Gastroesophageal sphincter (tissue), 4 donors: ENCODE measurements at places on chromosomes 3 and 15. TPM values are rescaled to one million over a fixed set of nuclear protein-coding genes. Genes with fewer than 3 reads are reported as not detected.
A peak's percentile ranks its signal among the peaks of the same experiment; 100 is the strongest.

Gene MAP4
- total RNA-seq: 351 TPM

DNA sequence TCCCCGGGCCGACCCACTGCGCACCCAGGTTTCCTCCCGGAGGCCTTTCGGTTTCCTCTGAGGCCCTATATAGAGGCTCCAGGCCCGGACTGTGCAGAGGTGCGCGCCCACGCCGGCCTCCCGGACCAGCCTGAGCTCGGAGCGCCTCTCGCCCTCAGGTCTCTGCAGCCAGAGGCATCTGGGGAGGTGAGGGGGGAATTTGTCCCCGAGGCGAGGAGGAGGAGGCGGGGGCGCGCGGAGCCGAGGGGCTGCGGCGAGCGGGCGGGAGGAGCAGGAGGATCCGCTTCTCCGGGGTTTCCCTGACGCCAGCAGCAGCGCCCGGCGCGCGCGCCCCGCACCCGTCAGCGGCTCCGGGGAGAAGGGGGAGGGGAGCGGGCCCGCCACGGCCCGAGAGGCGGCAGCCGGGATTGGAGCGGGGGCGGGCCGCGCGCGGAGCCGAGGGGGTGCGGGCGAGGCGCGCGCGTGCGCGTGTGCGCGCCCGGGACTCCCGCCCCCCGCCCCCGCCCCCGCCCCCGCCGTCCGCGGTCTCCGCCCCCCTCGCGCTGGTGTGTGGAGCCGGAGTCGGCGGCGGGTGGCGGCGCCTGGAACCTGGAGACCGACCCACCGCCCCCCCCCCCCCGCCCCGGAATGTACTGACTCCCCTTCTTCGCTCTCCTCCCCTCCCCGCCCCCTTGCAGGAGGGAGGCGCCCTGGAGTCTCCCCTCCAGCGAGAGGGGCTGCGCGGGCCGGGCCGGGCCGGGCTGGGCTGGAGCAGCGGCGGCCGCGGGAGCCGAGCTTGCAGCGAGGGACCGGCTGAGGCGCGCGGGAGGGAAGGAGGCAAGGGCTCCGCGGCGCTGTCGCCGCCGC, at the start of gene NEO1:
Gene NEO1, plus strand, starts transcription at position 657 of the 846 bp plus-strand sequence. CDS start 213 bp downstream, outside the sequence.
- ATAC-seq: peak; percentile 96

Gene VGLL3
- total RNA-seq: 12.5 TPM

Gene RAB6B
- total RNA-seq: 11.6 TPM

GRCh38 chr3:28699283-28699682, 350.7 kb upstream of the AZI2 start:
- ATAC-seq: no peak

DNA sequence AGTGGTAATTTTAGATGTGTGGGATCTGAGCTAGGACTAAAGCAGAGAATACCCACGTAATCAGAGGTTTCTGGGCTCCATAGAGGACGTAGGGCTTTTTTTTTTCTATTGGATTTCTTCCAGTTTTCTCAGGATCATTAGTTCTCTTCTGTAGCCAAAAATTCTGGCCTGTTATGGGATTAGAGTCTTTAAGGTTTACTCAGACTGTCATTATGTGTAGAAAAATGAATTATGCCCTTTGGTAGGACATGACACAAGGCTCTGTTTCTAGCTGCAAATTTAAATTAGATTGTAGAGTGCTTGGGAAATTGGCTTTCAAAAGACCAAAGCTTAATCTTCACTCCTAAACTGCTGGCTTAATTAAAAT, 1.9 kb downstream of the SETD5 start:
- ATAC-seq: no peak

Gene DNASE1L3
- 1.3 TPM for total RNA-seq

DNA sequence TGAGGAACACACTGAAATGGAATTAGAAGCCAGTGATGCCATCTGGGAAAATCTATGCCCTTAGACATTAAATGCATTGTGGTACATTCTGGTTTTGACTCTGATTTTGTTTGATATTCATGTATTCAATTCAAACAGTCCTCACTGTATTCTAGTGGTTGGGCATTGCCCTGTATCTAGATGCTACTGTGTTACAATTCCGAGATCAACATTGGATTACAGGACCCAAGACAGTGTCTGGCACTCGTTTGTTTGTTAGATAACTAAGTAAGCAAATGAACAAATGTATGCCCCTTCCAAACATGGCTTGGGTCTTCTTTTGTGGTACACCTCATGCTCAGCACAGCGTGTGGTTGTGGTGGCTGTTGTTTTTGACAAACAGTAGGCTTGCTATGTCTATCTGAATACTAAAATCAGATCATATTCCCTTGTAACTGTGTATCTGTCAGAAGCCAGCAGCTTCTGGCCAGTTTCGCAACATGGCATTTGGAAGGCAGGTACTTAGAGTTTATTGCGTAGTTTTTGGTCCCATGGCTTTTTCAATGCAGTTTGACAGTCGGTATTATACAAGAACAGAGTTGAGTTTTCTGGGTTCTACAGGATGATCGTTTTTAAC, 5.7 kb downstream of the FILIP1L start:
- no peak for ATAC-seq

Gene HCLS1
- total RNA-seq: 30.6 TPM

DNA sequence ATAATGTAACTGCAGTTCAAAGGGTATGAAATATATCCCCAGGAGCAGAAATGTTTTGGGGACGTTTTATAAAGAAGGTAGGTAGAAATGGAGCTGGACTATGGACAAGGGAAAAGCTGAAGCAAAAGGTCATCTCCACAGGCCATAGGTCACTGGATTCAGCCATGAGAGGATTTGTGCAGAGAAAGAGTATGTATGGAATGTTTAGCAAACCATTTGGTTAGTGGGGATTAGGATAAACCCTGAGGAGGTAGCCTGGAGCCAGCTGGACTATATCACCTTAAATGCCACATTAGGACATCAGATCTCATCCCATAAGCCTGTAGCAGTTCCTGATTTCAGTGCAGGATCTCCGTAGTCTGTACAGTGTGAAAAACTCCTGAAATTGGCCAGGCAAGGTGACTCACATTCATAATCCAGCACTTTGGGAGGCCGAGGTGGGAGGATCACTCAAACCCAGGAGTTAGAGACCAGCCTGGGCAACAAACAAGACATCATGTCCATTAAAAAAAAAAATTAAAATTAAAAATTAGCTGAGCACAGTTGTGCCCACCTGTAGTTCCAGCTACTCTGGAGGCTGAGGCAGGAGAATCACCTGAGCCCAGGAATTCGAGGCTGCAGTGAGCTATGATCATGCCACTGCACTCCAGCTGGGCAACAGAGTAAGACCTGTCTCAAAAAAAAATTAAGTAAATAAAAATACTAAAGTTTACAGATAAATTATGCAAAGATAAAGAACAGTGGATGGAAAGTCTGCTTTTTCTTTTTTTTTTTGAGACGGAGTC, 4.7 kb downstream of the IP6K1 start:
- ATAC-seq: no peak

DNA sequence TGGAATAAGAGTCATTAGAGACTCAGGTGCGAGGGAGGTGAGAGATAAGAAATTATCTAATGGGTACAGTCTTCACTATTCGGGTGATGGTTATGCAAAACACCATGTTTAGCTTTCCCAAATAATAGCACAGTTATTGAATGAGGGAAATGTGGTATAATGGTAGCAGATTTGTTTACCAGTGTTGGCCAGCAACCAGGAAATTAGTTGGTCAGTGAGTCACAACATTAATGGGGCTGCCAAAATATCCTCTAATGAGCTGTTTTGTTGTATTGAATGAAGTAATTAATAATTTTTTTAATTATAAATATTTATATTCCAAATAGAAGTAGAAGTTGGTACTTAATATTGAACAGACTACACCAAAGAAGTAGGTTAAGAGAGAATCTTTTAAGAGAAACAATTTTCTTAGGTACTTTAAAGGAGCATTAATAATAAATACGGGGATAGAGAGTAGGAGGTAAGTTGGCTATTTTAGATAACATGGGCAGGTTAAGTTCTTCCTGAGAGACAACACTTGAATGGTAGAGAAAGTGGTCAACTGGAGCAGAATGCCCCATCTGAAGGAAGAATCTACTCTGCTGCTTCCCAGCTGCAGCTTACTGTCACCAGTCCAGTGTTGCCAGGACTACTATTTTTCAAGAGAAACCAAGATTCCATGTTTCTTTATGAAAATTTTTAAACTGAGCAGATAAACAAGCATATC, 218.8 kb downstream of the UBE2E2 start:
- ATAC-seq: no peak

DNA sequence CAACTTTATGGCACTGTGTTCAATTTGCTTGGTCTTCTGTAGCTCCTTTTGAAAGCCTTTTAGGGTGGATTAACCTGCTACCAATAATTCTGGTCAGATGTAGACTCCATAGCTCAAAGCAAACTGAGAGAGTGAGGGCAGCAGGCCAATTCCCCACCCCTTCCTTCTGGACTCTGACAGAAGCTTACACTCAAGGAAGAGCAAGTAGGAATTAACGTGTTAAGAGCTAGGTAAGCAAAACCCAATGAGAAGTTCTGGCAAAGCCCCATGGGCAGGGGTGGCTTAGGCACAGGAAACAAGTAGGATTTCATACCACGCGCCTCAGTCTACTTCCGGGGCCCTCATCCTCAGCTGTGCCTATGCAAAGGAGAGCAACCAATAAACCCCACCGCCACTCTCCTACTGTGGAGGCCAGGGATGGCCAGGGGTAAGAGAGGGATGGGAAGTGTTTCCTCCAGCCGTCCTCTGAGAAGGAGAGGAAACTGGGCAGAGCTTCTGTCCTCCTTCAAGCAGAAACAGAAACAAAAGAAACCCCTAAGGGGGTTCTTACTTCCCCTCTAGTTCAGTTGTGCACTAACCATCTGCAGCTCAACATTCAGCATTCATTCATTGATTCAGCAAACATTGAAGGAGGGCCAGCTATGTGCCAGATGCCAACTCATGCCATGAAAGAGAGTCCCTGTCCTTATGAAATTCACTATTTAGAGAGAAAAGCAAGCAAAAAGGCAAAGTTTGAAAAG, 12.6 kb downstream of the CCR5 start:
- ATAC-seq: no peak

GRCh38 chr3:89145995-89146394, 38.6 kb downstream of the EPHA3 start:
- peak; percentile 74 for ATAC-seq

GRCh38 chr3:102059145-102059943, 210.0 kb downstream of the NFKBIZ start:
- no peak for ATAC-seq

Gene EXD1
- total RNA-seq: not detected

DNA sequence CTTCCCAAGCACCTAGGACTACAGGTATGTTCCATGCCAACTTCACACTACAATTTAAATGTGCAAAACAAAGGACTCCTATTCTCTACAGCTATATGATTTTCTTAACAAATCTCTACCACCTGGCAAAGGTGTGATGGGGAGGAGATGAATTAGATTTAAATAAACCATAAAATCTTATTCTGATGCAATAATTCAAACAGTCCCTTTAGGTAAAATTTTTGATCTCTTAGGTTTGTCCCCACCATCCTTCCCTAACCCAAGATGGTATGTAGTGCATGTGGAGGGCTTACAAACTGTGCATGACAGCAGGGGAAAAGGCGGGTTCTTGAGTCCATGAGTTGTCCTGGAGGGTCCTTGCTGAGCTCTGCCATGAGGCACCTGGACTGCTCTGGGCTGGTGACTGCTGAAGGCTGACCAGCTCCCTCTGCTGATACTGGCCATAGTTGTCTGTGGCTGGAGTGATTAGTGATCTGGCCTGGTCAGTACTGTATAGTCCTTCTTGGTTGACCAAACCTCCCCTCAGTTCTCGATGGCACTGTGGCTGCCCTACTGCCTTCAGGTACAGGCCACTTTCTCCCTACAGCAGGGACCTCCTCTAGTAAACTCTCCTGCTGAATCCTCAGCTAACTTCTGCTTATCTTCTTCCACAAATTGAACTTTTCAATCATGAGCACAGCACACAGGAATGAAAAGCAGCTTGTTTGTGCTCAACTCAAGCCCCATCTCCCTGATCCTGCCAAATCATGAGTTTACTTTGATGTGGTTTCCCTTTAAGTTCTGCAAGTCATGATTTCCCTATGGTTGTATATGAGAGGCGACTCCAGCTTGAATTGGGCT, 30.1 kb downstream of the CFAP161 start:
- no peak for ATAC-seq

DNA sequence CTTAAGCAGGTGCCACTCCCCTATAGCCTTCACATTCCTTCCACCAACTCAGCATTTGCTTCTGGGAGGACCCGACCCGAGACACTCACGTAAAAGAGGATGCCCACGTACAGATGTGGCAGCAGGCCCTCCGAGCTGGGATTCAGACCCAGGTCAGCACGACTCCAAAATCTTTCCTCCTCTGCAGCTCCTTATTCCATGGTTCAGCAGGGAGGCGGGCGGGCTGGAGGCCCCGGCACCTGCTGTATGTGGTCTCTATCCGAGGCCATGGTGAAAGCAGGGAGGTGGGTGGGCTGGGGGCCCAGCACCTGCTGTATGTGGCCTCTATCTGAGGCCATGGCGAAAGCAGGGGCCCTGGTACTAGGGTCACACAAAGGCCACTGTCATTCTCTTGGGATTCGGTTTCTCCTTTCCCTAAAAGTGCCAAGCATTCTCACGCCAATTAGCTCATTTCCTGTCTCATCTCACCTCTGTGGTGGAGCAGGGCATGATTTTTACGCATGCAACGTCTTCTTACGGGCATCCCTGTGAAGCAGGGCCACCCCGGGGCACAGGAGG, 5.9 kb upstream of the MUC4 start:
- ATAC-seq: no peak

Gene METTL6
- total RNA-seq: 11.3 TPM

Gene CHRM5
- not detected for total RNA-seq

DNA sequence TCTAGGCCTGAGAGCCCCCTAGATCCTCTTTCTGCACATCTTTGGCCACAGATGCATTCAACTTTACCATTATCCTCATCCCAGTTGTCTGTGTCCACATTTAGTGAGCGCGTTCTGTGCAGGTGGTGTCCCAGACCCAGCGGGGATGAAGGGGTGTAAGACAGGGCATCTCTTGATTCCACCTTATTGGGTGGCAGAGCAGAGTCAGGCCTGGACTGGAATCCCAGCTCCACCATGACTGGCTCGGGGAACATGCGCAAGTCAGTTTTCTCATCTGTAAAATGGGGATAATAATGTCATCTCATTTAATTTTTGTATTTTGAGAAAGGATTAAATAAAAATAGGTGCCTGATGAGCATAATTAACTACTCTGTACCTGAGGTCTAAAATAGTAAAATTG, 7.8 kb downstream of the SMAD6 start:
- ATAC-seq: no peak

- no peak for ATAC-seq
Measured at GRCh38 chr3:184968115-184968514, 156.1 kb downstream of the VPS8 start.

GRCh38 chr3:109707617-109708016, 370.3 kb upstream of the DPPA4 start:
- ATAC-seq: no peak

DNA sequence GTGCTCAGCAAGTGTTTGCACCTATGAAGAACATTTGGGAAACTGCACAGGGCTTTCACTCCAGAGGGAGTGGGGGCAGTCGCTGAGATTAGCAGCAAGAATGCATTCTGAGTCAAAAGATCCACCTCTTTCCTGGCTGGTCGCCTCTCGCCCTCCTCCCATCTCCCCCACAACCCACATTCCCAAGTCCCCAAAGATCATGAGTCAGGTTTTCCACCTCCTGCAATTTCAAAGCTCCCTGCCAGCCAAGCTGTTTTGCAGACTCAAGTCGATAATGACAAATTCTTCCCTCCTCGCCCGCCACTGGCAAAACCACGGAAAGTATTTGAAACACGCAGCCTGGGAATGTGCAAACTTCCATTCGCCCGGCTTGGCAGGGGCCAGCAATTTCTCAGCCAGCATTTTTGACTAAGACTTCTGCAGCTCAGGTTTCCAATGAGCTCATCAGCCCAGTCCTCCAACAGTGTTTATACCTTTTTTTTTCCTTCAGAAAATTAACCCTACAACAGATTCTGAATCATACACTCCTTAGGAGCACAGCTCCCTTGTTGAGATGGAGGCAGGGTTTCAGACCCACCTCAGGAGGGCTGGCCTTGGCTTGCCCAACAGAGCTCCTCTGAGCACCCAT, 181.4 kb downstream of the SMAD6 start:
- peak; percentile 92 for ATAC-seq
